ENCODE measurements at places on chromosomes 1 and 21. TPM values are rescaled to one million over a fixed set of nuclear protein-coding genes. Genes with fewer than 3 reads are reported as not detected.

DNA sequence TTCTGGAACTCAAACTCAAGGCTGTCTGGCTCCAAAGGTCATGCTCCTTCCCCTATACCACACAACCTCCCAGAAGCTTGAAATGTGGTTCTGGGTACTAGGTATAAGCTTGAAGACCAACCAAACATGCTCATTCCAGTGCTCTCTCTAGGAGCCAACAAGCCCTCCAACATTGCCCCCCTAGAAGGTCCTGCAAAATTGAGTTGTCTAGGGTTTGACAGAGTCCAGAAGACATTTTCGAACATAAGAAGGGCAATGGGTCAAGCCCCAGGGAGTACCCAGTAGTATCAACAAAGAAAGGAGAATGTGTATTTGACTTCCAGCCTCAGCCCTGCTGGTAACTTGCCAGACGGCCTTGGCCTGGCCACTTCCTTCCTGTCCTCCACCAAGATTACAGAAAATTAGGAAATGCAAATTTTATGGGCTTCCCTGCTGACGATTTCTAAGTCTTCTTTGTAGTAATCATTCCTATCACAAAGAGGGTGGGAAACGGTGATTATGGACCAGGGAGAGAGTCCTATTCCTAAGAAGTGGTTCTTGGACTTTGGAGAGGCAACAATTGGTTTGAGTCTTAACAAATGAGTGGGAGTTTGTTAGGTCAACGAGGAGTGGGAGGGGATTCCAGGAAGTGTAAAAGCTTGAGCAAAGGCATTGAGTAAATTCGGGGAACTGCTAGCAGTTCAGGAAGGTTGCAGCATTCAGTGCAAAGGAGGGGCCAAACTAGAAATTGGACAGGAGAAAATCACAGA lies 18.7 kb upstream of the SLAMF1 start:
- DNase-seq, result no peak

GRCh38 chr1:62381831-62382657 lies 54.8 kb upstream of the USP1 start:
- no peak for DNase-seq

GRCh38 chr1:191536791-191537429 lies 621.4 kb upstream of the RGS18 start:
- DNase-seq, result no peak

DNA sequence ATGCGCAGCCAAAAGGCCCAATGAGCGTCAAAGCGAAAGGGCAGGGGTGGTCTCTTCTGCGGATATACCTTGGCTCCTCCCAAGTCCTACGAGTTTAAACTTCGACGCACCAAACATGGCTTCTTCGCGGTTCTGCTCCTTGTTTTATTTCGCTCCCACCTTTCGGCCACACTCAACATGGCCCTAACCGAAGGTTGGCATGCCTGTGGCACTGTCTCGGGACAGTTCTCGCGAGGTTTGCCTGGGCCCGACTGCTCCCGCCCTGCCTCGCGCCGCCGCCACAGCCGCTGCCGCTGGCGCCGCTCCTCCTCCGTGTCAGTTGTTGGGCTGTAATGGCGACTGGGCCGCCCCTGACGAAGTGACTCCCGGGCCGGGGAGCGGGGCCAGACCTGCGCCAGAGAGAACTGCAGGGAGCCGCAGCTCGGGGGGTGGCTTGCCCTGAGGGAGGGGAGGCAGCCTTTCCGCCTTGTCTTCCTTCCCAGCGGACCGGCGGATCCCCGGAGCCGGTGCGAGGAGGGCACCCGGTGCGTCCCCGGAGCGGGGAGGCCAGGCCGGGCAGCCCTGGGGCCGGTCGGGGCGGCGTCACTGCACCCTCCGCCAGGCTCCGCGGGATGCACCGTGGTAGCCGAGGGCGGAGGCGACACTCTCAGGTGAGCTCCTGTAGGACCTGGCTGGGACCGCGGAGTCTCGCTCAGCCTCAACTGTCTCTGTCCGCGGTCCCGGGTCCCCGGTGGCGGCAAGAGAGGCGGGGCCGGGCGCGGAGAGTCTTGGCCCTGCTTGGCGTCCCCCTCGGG lies at the start of gene CEP350:
CEP350 (plus strand) TSS at position 318 of the 794 bp plus-strand sequence. CDS start 31,372 bp downstream, outside the sequence.
- peak; percentile 99 for DNase-seq

DNA sequence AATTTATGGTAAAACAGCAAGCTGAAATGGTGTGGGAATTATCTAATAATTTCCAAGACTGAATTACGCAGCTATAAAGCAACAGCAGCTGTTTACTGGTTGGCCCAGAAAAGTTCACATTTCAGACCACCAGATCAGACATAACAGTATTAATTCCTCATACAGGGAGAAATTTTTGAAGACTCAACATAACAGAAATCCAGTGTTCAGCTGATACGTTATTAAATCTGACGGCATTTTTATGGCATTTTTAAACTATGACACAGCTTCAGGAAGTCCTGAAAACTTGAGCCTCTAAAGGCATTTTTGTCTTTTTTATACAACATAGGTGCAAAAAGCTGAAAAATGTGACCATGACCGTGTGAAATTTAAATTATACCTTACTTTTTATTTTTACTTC lies 91.2 kb downstream of the APP start:
- no peak for DNase-seq

DNA sequence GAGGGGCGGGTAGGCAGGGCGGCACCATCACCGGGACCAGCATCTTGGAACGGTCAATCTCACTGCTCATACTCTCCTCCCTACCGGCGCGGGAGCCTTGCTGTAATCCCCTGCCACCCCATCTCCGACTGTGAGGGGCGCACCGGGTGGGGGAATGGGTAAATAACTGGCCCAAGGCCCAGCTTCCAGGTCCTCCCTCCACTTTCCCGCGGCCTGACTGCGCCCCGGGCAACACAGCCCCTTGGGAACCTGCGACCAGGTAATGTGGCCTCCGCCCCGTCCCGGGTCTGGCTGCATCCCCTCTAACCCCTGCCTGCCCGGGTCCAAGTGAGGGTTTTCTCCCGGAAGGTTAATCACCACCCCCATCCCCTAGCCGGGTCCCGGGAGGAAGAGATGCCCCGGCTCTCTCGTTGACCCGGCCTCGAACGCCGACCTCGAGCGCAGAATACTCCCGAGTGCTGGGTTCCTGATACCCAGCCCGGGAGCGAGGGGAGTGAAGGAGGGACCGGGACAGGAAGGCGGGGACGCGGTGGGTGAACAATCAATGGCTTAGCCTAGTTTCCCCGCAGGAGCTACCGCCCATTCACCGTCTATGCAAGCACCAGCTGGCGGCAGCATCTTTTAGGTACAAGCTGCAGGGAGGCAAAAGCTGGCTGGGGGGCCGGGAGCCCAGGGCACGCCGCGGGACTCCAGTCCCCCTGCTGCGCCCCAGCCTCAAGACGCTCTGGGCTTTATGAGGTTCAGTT lies 5.9 kb upstream of the LHX9 start:
- DNase-seq, result no peak

GRCh38 chr1:180791806-180792205 lies 120.9 kb upstream of the KIAA1614 start:
- DNase-seq, result peak; percentile 14

GRCh38 chr21:23725576-23725975 lies 1881.7 kb downstream of the MRPL39 start:
- no peak for DNase-seq

The S100A2 gene
- 392 TPM for total RNA-seq

- no peak for DNase-seq
Measured at GRCh38 chr21:29825936-29826335, 113.9 kb downstream of the GRIK1 start.

The AKNAD1 gene
- total RNA-seq, result not detected

- no peak for DNase-seq
Measured at GRCh38 chr1:210260096-210260495, 27.5 kb downstream of the SERTAD4 start.

The ACTRT2 gene
- total RNA-seq, result not detected

- DNase-seq, result peak; percentile 32
Measured at GRCh38 chr1:18949686-18950400, 6.6 kb downstream of the IFFO2 start.

GRCh38 chr1:193189442-193190095 lies 3.2 kb upstream of the B3GALT2 start:
- no peak for DNase-seq

DNA sequence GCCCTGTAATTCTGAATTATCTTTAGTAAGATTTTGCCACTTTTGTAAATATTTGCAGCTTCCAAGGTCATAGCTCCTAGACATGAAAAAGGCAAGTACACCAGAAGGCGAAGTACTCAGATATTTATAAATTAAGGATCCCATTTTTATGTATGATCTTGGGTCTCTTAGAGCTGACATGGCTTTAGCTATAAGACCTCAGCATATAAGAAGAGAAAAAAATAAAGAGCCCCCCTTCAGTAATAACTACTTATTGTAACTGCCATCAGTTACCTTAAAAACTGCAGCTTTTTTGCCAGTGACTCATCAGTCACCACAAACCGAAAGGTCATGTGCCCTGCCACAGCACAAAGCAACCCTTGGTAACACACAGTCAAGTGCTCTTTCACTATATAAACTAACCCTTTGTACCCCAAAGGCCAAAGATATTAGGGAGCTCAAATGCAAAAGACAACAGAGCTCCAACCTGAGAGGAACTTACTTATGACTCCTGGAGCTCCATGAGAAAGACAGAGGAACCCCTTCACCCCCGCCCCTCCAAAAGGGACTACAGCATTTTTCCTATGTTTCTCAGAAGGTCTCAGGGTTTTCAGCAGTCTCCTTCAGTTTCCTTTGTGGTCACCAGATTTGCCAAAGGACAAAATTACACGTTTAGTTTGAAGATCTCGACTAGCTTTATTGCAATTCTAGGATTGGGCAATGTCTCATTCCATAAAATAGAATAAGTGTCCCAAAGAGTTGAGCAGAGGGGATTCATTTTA lies 219.8 kb upstream of the DUSP10 start:
- DNase-seq, result peak; percentile 85

GRCh38 chr1:197954718-197955418 lies 37.7 kb downstream of the LHX9 start:
- DNase-seq, result peak; percentile 68

The GOLT1A gene
- 0.75 TPM for total RNA-seq

GRCh38 chr1:214976665-214977064 lies 105.9 kb upstream of the KCNK2 start:
- no peak for DNase-seq

The SIM2 gene
- 4.0 TPM for total RNA-seq

DNA sequence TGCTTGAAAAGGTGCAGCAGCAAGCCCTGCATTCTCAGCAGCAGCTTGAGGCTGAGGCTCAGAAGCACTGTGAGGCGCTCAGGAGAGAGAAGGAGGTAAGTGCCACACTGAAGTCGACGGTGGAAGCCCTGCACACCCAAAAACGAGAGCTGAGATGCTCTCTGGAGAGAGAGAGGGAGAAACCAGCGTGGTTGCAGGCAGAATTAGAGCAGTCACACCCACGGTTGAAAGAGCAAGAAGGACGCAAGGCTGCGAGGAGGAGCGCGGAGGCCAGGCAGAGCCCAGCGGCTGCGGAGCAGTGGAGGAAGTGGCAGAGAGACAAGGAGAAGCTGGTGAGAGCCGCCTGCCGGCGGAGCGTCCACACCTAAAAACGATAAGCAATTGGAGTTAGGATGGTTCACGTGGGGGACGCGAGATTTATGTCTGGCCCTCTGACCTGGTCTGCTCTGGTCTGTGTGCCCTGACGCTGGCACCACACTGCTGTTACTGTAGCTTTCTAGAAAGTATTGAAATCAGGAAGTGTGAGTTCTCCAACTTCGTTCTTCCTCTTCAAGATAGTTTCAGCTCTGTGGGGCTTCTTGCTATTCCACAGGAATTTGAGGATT lies 26.7 kb upstream of the DIP2A start:
- DNase-seq, result no peak

The IL20 gene
- total RNA-seq, result not detected

The KRTAP11-1 gene
- total RNA-seq, result not detected

- peak; percentile 68 for DNase-seq
Measured at GRCh38 chr1:115299266-115299665, 38.8 kb downstream of the NGF start.

DNA sequence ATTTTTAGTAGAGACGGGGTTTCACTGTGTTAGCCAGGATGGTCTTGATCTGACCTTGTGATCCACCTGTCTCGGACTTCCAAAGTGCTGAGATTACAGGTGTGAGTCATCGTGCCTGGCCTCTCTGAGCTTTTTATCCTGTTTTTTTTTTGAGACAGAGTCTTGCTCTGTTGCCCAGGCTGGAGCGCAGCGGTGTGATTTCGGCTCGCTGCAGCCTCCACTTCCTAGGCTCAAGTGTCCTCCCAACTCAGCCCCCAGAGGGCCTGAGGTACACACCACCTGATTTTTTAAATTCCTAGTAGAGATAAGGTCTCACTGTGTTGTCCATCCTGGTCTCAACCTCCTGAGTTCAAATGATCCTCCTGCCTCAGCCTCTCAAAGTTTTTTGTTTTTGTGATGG lies 20.4 kb downstream of the SESN2 start:
- no peak for DNase-seq

DNA sequence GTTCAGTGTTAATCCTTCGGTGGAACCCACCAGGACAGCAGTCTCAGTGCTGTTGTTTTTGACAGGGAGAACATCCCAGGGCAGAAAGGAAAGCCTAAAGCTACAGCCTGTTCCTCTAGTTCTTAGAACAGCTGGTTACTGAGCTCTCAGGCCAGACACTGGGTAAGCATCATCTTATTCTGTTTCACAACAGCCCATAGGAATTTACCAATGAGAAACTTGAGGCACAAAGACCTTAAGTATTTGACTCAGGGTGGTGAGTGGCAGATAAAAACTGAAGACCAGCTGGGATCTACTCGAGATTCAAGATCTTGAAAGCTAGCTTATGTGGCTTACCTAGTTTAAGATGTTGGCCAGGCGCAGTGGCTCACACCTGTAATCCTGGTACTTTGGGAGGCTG lies 9.4 kb upstream of the NEK2 start:
- DNase-seq, result no peak

DNA sequence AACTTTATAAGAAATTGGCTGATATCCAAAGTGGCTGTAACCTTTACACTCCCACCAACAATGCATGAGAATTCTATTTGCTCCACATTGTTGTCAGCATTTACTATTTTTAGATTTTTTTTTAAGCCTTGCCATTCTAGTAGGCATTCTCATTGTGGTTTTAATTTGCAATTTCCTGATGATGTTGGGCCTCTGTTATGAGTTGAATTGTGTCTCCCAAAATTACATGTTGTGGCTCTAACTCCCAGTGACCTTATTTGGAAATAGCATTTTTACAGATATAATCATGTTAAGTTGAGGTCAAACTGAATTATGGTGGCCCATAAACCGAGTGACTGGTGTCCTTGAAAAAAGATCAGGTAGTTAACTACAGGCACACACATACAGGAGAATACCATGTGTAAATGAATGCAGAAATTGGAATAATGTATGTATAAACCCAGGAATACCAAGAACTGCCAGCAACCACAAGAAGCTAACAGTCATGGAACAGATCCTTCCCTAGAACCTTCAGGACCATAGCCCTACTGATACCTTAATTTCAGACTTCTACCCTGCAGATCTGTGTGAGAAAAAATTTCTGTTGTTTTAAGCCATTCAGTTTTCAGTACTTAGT lies 348.8 kb upstream of the DAB1 start:
- no peak for DNase-seq

The PBX1 gene
- 1.6 TPM for total RNA-seq

DNA sequence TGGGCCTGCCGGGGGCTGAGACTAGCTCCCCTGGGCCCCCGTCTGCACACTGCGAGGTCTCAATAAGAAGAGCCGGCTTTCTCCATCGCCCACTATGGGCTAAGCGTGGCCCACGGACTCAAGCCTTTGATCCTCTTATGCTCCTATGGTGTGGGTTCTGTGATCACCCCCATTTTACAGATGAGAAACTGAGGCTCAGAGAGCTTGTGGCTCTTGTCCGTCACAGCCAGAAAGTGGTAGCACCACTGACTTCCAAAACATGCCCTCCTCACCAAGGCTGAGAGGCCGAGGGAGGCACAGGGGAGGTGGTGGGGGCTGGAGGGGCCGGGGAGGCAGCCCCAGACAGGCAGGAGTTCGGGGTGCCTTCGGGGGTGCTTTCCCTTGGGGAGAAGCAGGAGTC lies 39.0 kb upstream of the CASZ1 start:
- DNase-seq, result no peak

The PHC2 gene
- 147 TPM for total RNA-seq

The PROK1 gene
- total RNA-seq, result not detected
